Mucosa of gallbladder (tissue), 1 donor: ENCODE measurements at places on chromosomes 13 and 19. TPM values are rescaled to one million over a fixed set of nuclear protein-coding genes. Genes with fewer than 3 reads are reported as not detected.

GRCh38 chr19:29090783-29091526, 122.0 kb downstream of the UQCRFS1 start:
- DNase-seq, result no peak

DNA sequence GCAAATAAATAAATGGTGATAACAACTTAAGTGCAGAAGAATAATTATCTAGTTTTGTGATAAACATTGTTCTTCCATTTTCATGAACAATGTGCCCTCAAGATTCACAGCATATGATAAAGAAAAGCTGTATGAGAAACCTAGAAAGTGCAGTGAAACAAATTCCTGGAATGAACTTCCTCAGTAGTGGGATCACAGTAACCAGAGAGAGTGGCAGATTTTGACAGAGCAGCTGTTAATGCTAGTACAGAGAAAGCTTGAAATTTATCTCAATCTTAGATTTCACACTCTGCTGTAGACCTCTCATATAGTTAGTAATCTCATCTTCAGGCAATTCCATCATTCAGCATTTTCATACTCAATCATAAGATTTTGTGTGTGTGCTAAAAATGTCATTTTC, 664.9 kb downstream of the PCDH9 start:
- DNase-seq, result no peak

The ACER1 gene
- 0.14 TPM for total RNA-seq

GRCh38 chr19:8501981-8502380, 459 bp downstream of the PRAM1 start:
- DNase-seq, result no peak

The C1QTNF9B gene
- not detected for total RNA-seq

- DNase-seq, result no peak
Measured at GRCh38 chr19:867301-867793, 7.9 kb downstream of the CFD start.

DNA sequence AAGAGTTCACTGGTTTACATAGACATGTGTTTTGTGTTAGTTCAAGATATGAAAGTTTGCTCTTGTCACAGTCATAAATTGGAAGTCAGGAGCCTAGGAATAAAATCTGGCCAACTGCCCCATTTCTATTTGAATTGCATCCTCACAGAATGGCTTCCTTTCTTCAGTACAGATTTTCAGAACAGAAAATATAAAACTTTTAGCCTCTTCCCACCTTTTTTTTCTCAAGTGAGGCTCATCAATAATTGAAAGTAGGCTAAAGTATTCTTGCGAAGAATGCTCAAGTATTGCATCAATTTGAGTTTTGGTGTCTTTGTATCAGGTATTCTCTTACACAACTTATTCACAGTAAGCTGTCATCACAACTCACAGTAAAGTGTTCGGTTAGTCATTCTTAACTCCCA, 802.7 kb downstream of the PCDH9 start:
- no peak for DNase-seq

DNA sequence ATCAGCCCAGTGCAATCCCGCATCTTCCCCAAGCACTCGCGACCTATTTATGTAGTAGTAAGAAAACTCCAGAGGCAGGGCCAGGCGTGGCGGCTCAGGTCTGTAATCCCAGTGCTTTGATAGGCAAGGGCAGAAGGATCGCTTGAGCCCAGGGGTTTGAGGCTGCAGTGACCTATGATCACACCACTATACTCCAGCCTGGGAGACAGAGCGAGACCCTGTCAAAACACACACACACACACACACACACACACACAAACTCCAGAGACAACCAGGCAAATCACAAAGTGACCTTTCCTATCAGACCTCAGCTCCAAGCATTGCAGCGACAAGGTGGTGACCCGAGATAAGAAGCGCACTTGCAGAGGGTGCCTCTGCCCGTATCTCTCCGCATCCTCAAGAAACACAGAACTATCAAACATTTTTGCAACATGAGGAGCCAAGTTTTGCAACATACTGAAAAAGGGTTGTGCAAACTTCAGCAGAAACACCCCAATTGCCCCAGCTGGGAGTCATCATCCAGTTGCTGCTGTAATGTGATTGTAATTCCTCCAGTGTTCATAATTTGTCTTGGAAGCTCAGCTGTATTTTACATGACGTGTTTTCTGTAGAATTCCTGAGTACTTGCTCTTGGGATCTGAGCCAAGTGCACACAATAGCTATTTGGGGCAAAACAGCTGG, 8.7 kb upstream of the KLF2 start:
- peak; percentile 72 for DNase-seq

The ISYNA1 gene
- 37.1 TPM for total RNA-seq

- DNase-seq, result no peak
Measured at GRCh38 chr13:31330236-31330635, 130.5 kb downstream of the B3GLCT start.

The TMEM221 gene
- total RNA-seq, result 0.37 TPM

- no peak for DNase-seq
Measured at GRCh38 chr13:77580748-77581147, 45.2 kb downstream of the SCEL start.

- DNase-seq, result no peak
Measured at GRCh38 chr19:40257096-40257517, 28.0 kb downstream of the AKT2 start.
